Thyroid gland (tissue), 4 donors: ENCODE measurements at places on chromosomes 16 and 17.

DNA sequence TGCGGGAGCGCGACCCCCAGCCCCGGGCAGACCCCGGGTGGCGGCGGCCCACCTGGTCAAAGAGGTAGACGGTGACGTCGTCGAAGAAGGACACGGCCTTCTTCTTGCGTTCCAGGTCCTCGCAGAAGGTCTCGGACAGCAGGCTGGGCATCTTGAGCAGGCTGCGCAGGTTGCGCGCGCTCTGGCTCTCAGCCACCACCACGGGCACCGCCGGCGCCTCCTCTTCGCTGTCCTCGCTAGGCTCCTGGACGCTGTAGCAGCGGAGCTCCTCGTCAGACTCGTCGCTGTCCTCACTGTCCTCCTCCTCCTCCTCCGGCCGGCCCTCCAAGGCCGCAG, 45.2 kb upstream of the PVALEF start:
- no peak for DNase-seq

- DNase-seq = peak; percentile 93
Observed at GRCh38 chr17:336110-337021, 16.2 kb downstream of the RPH3AL start.

DNA sequence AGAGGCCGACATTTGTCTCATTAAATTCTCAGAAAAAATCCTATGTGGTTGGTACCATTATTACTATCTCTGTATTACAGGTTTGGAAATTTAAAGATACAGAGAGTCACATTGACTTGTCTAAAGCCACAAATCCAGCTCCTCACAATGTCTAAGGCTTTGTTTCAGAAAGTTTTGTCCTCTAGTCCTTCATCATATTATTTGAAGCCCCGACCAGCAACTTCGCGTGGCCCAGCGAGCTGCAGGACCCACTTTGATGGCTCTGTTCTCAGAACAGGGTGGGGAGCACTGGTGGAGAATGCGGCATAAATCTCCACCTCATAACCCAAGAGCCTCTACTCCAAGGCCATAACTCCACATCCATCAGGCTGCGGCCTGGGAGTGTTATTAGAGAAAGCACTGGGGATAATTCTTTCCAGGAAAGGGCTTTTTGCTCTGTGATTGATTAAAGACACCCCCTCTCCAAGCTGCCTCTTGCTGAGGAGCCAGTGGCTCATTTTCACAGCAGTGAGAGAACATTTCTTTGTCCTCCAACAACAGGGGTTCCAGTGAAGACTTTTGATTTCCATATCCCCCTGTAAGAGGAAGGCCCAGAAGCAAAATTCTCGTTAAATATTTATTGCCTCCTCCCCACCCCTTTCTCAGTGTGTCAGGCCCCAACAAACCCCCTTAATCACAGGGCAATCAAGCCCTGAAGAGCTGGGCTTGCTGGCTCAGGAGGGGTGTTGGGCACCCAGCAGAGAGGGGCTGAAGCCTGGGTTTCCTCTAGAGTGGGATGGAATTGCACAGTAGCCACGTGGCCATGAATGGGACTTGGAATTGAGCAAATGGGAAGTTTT, 113.7 kb upstream of the CDH11 start:
- DNase-seq = no peak

DNA sequence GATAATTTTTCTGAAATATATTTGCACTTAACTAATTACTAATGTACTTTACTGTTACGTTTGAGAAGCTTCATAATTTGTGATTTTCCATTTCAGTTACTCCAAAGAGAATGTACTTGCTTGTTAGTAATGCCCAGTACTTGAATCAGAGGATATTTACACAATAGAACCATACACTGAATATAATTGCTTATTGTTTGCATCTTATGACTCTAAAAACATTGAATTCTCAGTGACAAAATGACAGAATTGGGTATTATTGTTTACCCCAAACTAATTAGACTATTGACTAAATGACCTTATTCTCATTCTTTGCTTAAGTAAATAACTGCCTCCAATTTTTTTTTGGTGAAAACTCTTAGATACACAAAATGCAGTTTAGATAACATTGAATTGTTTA, 8.9 kb downstream of the CCP110 start:
- no peak for DNase-seq

- peak; percentile 95 for DNase-seq
Observed at GRCh38 chr17:17781591-17782496, 54.9 kb downstream of the SREBF1 start.

- DNase-seq = no peak
Observed at GRCh38 chr17:14372905-14373613, 72.2 kb downstream of the HS3ST3B1 start.

DNA sequence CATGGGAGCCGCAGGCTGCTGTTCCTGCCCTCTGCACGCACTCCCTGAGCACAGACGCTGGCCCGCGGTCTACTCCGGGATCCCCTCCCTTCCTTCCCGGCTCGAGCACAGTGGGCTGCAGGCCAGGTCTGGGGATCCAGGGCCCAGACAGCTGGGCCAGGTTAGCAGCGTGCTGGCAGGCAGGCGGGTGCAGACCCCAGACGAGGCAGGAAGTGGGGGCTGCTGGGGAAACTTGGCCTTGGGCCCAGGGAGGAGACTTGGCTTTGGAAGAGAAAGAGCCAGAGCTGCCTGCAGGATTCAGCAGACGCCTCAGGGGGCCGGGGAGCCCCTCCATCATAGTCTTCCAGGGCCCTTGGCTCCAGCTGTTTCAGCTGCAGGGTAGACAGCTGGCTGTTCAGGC, 30.2 kb upstream of the ABCC3 start:
- DNase-seq = peak; percentile 67

- DNase-seq = no peak
Observed at GRCh38 chr17:53627511-53627910, 195.2 kb upstream of the KIF2B start.

DNA sequence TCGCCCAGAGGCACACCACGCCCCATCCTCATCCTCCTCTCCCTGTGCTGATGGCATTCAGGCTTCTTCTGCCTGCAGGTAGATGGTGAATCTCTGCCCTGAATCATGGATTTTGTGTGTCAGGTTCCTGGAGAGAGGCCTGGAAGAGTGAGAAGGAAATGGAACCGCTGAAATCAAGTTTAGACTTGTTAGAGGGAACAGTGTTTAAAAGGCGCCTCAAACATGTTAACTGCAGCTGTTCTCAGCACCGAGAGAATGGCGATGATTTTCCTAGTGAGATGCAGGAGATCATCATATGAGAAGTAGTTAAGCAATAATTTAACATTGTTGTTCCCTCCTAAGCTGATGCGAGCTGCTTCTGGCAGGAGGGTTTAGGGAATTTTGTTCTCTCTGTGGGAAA, 744.4 kb upstream of the EEF2KMT start:
- no peak for DNase-seq

- no peak for DNase-seq
Observed at GRCh38 chr17:70121126-70121525, 46.1 kb downstream of the KCNJ16 start.

GRCh38 chr16:55513616-55514015, 4.7 kb downstream of the LPCAT2 start:
- DNase-seq = no peak

GRCh38 chr17:37744633-37744927, 279 bp downstream of the HNF1B start:
- DNase-seq = no peak

DNA sequence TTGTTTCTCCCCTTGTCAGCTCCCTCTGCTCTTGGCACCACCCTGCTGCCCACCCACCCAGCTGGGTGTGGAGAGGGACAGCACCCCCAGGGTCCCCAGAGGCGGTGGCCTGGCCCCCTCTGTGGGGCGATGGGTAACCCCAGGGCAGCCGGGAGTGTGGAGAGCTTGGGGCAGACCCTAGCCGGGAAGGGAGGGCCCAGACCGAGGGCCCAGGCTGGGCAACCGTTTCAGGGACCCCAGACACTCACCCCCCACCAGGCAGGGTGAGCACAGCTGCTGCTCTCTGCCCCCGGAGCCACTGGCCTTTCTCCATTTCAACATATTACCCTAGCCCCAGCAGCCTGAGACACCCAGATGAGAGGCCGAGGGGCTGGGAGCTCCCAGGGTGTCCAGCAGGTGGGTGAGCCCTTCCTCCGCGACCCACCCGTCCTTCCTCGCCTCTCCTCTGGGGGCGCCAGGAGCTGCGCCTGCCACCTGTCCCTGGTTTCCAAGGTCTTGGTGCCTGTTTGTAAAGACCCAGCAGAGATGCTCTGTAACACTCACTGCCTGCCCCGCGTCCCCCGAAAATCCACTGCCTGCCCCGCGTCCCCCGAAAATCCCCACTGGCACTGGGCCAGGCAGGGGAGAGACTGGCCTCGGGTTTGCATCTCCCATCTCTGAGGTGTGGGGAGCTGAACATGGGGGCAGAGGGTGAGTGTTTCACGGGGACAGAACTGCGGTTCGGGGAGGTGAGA, 45.4 kb downstream of the BAHCC1 start:
- DNase-seq = no peak

GRCh38 chr16:16131659-16132058, 91.6 kb downstream of the ABCC6 start:
- no peak for DNase-seq

DNA sequence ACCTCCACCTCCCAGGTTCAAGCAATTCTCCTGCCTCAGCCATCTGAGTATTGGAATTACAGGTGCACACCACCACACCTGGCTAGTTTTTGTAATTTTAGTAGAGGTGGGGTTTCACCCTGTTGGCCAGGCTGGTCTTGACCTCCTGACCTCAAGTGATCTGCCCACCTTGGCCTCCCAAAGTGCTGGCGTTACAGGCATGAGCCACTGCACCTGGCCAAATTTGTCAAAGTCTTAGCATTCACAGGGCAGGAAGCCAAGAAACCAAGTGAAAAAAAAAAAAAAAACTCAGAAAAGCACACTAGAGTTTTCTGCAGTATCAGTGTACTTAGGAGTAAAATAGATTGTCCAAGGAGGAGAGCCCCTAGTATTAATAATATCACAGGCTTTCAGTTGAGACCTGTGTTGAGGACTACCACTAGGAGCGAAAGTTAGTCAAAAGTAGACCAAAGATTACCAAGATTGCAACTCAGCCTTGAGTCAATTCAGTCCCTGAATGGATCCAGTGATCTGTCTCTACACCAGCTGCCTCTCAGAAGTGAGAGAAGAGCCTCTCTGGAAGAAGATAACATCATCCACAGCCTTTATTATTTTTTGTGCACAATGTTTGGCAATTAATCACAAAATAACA, 159.7 kb downstream of the CEP112 start:
- DNase-seq = no peak

DNA sequence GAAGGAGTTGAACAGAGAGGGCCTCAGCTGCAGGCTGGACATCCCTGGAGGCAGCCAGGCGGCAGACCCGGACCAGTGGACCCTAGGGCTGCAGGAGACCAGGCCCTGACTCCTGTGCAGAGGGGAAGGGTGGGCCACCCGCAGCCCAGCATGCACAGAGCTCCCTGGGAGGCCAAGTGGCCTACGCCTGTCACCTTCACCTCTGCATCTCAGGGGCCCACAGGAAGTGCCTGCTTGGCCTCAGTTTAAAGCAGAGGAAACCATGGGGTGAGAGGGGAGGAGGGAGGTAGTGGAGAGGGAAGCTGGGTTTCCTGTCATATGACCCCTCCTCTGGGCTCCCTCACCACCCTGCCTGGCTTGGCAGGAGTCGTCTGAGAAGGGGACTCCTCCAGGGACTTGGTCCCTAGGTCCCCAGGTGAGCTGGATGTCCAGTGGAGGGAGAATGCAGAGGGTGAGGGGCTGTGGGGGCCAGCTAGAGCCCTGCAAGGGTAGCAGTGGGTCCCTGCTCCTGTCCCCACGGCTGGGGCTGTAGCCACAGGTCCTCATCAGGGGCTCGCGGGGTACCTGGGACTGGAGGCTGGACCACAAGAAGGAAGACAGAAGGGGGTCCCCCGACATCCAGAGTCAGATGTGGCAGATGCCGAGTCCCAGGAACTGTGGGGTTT, at the start of gene TMC8:
TMC8 (plus strand) TSS at position 335 of the 665 bp plus-strand sequence. CDS start 818 bp downstream, outside the sequence.
- no peak for DNase-seq

GRCh38 chr16:87077750-87078127, 239.5 kb downstream of the C16orf95 start:
- no peak for DNase-seq

- DNase-seq = peak; percentile 6
Observed at GRCh38 chr17:30238387-30239088, 3.0 kb upstream of the SLC6A4 start.

DNA sequence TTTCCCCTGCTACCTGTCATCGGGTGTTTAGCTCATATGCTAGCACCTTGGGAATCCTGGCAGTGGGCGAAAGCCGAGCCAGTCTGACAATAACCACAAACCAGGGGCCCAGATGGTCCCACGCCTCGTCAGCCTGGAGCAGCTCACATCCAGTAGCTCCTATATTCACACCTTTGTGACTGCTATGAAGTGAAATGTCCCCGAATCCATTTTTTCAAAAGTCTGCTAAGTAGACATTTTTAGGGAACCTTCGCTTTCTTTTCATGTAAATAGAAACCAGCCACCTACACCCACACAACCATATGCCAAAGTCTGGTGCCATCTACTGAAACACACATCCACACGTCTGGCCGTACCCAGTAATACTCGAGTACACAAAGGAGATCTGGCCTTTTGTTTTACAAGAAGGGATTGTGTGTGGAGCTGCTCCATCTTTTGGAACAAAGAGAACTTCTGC, 176.8 kb downstream of the SLC39A11 start:
- no peak for DNase-seq

GRCh38 chr17:67440277-67441051, 63.4 kb downstream of the PITPNC1 start:
- DNase-seq = no peak

- no peak for DNase-seq
Observed at GRCh38 chr17:42780851-42781638, 635 bp downstream of the WNK4 start.

- no peak for DNase-seq
Observed at GRCh38 chr16:11251525-11252481, 4.2 kb downstream of the SOCS1 start.

- no peak for DNase-seq
Observed at GRCh38 chr16:20901068-20901435, 481 bp downstream of the LYRM1 start.

GRCh38 chr17:47998044-47998443, 27.1 kb downstream of the CDK5RAP3 start:
- DNase-seq = no peak

DNA sequence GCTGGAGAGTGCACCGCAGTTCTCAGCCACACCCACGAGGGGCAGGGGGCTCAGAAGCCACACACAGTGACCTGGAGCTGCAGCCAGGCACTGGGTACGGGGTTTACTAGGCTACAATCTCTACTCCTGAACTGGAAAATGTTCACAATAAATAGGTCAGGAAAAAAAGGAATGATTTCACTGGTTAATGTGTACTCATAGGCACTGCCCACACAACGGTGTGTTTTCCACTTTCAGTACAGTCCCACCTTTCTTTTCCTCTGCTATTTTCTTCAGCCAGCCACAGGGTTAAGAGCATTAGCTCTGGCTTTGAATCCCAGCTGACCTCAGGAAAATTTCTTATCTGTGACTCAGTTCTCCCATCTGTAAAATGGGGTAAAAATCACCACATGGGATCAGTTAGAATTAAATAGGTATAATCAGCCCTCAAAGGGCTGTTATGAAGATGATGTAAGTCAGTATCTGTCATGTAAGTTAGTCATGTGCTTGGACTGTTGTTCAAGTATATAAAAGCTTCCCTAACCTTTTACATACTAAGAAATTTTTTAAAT, 35.7 kb downstream of the ZCCHC14 start:
- no peak for DNase-seq

GRCh38 chr16:88737298-88738150, 31.2 kb downstream of the CTU2 start:
- DNase-seq = peak; percentile 85
